Panc1 (cell line): ENCODE measurements at places on chromosomes 2 and 18.

GRCh38 chr2:22952656-22953225, 432.2 kb upstream of the KLHL29 start:
- DNase-seq = no peak

GRCh38 chr2:241159116-241159515, 8.8 kb downstream of the PPP1R7 start:
- DNase-seq = no peak

DNA sequence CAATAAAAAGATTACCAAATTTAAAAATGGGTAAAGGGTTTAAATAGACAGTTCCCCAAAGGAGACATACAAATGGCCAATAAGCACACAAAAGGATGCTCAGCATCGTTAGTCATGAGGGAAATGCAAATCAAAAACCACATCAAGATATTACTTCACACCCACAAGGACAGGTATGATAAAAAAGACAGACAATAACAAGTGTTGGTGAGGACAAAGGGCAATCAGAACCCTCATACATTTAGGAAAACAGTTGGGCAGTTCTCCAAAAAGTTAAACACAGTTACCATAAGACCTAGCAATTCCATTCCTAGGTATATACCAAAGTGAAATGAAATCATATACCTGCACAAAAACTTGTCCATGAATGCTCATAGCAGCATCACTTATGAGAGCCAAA, 14.5 kb downstream of the CREG2 start:
- no peak for DNase-seq

DNA sequence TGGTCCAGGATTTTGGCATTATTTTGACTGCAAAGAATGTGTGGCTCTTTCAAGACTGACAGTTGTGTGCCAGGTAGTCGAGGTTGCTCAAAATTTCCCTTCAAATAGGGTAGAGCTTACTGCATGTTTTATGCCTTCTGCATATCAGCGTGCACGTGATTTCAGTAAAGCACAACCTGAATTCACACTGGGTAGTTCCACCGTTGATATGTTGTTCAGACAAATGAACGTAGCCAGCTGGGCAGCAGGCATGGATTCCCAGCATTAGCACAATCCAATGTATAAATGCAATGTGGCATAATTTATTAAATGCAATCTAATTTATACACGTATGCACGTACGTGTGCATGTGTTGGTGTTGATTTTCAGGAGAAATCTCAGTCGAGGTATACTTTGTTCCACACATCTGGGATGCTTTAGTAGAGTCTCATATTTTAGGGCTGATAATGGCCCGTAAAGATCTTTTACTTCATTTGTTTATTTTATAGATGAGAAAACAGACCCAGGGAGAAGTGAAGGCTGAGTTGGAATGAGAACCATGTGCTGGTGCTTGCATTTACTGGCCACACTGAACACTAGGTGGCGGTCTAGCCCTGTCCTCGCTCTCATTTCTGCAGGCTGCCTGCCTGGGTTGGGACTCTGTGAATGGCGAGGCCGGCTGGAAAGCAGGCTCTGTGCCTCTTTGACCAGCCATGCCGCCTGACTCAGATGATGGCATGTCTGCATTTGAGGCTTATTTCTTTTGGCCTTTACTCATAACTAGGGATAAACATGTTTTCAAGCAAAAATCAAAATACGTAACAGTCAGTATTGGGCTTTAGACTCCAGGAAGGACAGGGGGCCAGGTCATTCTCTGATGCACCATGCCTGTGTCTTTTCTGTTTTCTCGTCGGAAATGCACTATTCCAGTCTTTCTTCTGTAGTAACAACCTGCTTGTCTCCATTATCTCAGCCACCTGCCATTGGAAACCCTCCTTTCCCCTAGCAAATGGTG, 120.4 kb downstream of the RNF144A start:
- DNase-seq = peak; percentile 41

DNA sequence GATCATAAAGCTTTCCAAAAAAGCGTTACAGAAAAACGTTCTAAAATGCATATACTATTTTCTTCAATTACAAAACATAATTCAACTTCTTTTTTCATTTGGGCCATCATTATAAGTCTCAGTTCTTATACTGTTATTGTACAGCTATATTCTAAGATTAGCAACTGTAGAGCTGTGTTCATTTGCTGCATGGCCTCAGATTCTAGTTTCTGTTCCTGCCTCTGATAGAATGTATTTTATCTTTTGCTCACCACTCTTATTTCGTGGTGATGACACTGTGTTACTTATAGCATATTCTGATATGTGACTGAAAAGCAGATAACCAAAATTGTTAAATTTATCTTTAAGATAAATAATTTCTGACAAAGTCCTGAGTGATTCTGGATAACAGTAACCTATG, 67.2 kb downstream of the PTRHD1 start:
- no peak for DNase-seq

DNA sequence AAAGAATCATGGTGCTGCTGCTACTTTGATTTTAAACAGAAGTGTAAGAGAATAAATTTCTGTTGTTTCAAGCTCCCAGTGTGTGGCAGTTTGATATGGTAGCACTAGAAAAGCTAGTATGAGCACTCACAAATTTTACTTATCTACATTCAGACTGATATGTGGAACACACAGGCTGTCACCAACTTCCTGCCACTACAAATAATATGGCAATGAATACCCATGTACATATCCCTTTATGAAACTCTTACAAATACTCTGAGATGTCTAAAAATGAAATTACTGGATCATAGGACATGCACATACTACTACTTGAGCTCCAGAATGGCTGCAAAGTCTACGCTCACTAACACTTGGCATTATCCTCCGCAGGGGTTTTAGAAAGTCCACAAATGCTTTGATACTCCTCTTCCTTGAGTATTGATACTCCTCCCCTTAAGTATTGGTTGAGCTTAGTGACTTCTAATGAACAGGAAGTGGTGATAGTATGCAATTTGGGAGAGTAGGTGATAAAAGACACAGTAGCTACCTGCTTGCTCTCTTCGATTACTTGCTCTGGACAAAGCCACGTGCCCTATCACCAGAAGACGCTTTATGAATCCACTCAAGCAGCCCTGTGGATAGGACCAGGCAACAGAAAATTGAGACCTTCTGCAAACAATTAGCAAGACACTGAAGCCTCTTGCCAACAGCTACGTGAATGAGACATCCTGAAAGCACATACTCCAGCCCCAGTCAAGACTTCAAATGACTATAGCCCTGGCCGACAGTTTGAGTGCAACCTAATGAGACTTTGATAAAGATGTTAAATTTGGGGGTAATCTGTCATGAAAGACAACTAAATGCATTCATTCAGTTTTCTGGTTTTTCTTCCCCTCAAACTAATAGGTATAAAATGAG, 35.4 kb downstream of the FBXO11 start:
- no peak for DNase-seq

DNA sequence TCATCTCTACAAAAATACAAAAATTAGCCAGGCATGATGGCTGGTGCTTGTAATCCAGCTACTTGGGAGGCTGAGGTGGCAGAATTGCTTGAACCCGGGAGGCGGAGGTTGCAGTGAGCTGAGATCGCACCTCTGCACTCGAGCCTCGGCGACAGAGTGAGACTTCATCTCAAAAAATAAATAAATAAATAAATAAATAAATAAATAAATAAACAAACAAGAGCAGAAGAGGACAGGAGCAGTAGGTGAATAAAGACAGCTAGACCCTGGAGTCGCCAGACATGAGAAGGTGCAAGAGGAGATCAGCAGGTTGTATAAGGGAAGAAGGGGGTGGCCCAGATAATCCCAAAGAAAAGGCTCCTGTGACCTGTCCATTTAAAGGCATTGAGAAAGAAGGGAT, 12.3 kb downstream of the LAMA1 start:
- no peak for DNase-seq

DNA sequence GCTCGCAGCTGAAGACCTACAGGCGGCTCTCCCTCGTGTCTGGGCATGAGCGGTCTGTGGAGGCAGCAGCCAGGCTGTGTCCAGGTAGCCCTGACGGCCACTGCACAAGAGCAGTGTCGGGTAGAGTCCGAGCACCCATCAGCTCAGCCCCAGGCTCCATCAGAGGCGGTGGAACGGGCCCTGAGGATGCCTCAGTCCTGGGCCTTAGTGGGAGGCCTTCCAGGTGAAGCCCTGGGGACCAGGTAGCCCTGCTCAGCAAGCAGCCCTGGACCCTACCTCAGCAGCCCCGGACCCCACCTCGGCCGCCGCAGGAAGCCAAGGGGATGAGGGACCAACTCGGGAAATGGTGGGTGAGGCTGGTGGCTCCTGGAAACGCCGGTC, 21.3 kb upstream of the KLF11 start:
- DNase-seq = no peak

GRCh38 chr2:53630026-53630606, 137.5 kb upstream of the CHAC2 start:
- DNase-seq = no peak

- DNase-seq = peak; percentile 72
These were observed 2.4 kb downstream of the CYP27C1 start for GRCh38 chr2:127217470-127218325.

- DNase-seq = no peak
These were observed 303.5 kb downstream of the STK39 start for GRCh38 chr2:167943897-167944296.

GRCh38 chr2:39225567-39225966, 18.2 kb downstream of the CDKL4 start:
- DNase-seq = no peak

DNA sequence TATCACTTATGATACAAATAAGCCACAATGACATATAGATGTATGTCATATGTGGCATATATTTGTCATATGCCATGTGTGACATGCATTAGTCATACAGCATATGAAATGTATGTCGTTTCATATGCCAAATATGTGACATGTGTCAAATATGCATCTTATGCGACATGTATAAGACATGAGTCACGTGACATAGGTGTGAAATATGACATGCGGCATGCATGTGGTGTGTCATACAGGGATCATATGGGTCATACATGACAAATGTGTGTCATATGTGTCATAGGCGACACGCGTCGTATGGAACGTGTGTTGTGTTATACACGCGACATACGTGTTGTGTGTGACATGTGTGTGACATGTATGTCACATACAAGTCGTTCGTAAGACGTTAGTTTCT, 2154.0 kb upstream of the PIK3C3 start:
- no peak for DNase-seq

DNA sequence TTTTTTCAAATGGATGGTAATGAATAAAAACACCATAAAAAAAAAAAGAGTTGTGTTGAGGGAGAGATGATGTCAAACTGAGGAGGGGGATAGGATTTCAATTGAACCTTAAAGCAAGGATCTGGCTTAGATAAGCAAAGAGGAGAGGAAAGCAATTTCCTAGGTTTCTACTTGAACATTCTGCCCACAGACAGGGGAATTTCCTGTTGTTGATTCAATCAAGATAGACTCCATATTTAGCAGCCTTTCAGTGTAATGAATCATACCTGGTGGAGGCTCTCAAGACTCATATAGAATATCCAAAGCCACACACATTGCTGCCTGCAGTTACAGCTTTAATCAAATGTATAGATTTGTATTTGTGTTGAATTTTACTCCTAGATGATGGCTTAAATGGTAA, 294.4 kb upstream of the PIK3C3 start:
- DNase-seq = no peak

- DNase-seq = no peak
These were observed 261.7 kb upstream of the TNP1 start for GRCh38 chr2:217121565-217121964.

GRCh38 chr18:42094875-42095274, 139.8 kb downstream of the PIK3C3 start:
- DNase-seq = no peak

- DNase-seq = no peak
These were observed 181.5 kb downstream of the VAPA start for GRCh38 chr18:10095356-10095755.

DNA sequence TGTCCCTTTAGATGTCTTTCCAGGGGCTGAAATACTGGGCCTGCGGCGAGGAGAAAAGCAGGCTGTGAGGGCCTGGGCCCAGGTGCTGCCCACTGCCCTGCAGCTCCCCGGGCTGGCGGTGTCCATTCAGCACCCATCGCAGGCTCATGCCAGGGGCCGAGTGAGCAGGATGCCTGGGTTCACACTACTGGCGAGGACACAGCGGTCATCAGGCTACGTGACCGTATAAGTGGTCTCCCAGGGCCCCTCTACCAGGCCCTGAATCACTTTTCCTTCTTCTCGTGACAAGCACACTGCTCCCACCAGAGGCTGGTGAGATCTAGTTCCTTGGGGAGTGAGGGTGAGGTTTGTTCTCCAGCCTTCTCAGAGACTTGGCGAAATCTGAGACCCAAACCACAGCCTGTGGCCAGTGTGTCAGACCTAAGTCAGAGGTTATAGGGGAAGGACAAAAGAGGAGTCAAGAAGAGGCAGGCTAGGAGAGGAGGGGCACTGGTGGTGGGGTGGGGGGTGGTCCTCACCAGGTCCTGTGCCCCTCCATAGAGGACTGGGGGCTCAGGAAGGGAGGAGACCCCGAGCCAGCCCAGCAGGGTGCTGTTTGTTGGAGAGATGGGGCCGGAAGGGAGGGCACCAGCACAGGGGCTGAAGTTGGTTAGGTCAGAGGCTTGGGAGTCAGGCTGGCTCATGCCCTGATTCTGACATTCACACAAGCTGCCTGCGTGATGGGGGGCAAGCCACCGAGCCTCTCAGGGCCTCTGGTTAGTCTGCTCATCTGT, 6.6 kb upstream of the SEMA4C start:
- no peak for DNase-seq

DNA sequence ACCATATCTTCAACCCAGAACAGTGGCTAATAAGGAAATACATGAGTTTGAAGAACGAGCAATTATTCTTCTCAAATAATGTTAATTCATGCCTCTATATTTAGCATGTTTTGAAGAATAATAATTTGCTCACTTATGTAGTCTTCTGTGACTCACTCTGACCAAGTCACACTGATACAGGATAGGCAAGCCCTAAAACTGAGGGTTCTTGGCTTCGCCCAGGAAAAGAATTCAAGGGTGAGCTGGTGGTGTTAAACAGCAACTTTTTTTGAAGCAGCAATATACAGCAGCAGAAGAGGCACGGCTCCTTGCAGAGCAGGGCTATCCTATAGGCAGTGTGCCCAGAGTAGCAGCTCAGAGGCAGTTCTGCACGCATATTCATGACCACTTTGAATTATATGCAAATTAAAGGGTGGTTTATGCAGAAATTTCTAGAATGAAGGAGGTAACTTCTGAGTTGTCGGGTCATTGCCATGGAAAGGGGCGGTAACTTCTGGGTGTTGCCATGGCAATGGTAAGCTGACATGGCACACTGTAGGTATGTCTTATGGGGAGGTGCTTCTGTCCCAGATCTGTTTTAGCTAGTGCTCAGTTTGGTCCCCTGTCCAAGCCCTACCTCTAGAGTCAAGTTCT, 200.6 kb downstream of the RND3 start:
- DNase-seq = no peak

- DNase-seq = no peak
These were observed 41.3 kb downstream of the HDHD2 start for GRCh38 chr18:47108998-47109405.

DNA sequence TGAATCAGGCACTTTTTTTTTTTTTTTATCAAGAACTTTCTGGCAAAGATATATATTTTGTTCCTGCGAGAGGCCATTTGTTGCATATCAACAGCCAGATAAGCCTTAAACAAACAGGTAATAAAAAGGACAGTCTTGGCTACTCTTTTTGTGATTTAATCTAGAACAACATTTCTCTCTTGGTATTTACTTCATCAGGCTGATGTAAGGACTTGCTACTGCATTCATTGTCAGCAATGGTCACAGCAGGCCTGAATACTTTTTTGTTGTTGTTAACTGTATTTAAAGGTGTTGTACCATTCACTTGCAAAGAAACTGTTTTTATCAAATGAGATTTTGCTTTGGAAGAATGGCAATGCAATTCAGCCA, 683.8 kb downstream of the IRS1 start:
- no peak for DNase-seq
